ENCODE measurements at places on chromosomes 1 and 21.

- DNase-seq = no peak
These were observed 55.5 kb downstream of the SCCPDH start for GRCh38 chr1:246779561-246780175.

- DNase-seq = no peak
These were observed 23.4 kb downstream of the CSF1 start for GRCh38 chr1:109933856-109934711.

DNA sequence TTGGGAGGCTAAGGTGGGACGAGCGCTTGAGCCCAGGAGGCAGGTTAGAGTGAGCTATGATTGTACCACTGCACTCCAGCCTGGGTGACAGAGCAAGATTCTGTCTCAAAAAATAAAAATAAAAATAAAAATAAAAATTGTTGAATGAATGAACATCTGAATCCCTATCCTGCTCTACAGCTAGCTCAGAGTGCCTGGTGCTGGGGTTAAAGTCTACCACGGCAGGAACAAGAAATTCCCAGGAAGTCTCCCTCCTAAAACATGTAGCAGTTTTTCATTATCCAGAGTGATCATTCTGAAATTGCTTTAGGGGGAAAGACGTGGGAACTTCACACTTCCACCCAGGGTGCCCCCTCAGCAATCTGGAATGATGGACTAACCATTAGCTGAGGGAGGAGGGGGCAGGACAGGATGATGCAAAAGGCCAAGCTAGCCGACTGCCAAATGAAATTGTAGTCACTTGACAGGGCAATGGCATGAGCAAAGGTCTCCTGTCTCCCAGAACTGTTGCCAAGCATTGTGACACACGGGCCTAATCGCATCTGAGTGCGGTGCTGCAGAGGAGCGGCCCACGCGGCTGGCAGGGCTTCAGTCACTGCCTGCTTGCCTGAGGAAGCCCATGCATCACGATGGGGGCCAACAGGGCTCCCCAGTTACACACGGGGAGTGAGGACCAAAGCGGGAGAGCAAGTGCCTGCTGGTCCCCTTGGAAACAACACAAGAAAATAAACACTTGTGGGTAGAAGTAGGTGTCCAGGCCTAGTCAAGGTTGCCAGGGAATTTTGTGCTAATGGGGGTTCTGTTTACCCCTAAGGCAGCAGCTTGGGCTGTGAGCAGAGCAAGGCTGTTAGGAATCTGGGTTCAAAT is 85.7 kb downstream of the NENF start:
- DNase-seq = no peak

DNA sequence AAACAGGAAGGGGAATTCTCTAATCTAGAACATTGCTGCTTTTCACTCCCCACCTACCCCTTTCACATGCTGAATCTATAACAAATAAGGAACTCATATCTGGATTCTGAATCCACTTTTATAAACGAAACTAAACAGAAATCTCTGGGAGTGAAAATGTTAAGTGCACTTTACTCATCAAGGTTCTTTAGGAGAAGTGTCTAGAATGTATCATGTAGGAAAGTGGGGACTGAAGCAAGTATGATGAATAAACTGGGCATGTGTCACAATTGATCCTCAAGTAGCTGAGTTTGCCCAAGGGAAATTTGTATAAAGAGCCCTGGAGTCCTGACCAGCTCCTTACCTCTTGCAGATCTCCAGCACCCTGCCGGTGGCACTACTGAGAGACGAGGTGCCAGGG is 19.8 kb downstream of the AVPR1B start:
- DNase-seq = no peak

DNA sequence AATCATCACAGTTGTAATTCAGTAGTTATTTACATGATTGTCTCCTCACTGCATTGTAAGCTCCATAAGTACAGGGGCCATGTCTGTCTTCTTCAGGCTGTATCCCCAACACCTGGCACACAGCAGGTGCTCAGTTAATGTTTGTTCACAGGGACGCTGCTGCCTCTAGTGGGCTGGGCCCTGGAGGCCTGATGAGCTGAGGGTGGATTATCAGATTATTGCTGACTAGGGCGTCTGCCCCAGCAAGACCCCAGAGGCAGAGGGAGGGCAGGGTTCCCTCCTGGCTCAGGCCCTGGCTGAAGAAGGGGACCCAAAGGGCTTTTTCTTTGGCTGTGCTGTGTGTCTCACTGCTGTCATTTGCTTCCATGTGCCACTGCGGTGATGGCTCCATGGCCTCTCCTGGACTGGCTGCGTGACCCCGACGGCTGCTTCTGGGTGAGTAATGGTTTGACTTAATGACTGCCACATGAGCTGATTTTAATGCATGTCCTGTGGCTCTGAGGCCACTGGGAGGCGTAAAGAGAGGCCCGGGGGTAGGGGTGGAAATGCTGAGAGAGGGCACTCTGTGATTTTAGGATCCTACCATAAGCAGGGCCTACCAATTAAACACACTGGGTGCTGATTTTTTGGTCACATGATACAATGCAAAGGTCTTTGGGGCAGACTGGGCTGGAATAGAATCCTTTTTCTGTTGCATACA is 20.8 kb upstream of the EPB41 start:
- DNase-seq = no peak

DNA sequence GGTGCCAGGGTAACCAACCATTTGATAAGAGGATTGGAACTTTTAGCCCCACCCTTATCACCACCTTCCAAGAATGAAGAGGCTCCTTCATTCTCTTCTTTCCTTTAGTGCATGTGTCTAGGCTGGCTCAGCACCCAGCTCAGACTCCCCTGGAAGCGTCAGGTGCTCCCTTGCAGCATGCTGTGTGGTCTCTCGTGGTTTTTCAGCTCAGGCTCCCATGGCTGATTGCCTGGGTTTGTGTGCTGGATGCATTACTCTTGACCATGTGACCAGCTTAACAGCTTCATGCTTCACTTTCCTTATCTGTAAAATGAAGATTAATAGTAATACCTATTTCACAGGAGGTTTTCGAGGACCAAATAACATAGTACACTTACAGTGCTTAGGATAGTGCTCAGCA is 198.4 kb downstream of the HHAT start:
- no peak for DNase-seq

Data from T-helper 2 cell treated with Interferon-gamma antibody and Interleukin-4, amounts not matched to agents 5 μg/mL and 100 μg/mL, for 36 hours (primary cell).